ENCODE measurements at places on chromosomes 6 and 20.

GRCh38 chr6:158474961-158475343, 84.9 kb upstream of the TMEM181 start:
- no peak for DNase-seq

- DNase-seq, result no peak
These were observed 586.5 kb downstream of the EPM2A start for GRCh38 chr6:145148776-145149175.

- no peak for DNase-seq
These were observed 3.5 kb upstream of the GSTA4 start for GRCh38 chr6:52998603-52999002.

- no peak for DNase-seq
These were observed 156.1 kb downstream of the ADAT2 start for GRCh38 chr6:143294265-143294860.

DNA sequence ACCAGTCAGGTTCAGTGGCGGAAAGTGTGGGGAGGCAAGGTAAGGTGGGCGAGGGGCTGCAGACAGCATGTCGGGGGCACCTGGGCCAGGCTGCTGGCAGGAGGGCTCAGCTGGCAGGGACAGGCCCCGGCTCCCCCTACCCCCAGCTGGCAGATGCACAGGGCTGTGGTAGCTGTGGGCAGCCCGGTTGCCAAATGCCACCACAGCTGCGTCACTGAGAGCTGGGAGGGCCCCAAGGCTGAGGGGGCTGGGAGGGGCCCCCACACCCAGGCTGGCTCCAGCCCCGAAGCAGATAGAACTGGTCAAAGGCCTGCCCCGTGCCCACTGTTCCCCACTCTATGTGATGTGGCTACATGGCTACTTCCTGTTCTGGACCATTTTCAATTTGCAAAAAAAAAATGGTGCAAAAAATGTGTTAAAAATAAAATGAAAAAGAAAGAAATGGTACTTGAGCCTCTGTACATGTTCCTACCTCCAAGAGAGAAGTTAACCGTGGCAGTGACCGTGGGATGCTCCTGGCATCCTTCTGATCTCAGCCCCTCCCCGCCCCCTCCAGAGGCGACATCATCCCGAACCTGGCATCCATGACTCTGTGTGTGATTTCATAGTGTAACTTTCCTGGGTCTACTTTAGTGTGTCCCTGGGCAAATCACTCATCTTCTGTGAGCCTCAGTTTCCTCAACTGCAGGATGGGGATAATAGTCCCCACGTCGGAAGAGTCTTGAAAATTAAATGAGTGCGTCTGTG, 64.4 kb downstream of the UBE2V1 start:
- peak; percentile 79 for DNase-seq

- DNase-seq, result peak; percentile 57
These were observed 164.2 kb downstream of the GMPR start for GRCh38 chr6:16402581-16402900.

DNA sequence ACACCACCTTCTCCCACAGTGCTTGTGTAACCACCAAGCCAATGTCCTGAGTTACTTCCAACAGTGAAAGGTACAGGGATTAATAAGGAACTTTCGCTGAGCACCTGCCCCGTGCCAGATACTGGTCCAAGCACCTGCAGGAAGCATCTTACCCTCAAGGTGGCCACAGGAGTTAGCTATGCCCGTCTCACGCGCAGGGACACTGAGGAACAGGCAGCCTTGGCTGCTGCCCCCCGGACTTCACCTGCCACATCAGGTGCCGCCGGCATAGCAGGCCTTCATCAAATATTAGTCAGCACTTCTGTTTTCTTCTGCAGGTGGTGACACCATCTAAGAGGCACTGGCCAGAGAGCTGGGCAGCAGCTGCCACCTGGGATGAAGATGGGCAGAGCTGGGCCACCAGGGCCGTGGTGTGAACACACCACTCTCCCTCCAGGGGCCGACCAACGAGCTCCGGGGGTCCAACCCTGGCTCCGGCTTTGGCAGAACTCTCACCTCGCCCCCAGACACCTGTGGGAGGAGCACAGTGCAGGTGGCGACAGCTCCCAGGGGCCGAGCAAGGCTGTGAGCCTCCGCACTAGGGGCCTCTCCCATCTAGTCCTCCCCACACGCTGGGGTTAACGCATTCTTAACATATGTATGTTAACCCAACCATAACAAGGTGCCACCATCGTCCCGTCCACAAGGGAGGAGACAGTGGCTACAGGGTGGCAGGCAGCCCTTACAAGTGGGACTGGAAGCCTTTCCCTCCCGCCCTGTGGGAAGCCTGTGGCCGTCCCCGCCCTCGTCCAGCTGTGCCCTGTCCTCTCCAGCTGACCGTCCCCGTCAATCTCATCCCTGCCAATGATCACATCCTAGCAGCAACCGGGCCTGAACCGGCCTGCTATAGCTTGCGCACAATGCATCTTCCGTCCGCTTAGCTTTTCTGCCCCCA, 2.9 kb upstream of the PPDPF start:
- DNase-seq, result peak; percentile 39

GRCh38 chr20:20362774-20363433, 5.0 kb upstream of the INSM1 start:
- no peak for DNase-seq

- no peak for DNase-seq
These were observed 45.8 kb upstream of the PIM1 start for GRCh38 chr6:37123957-37124729.

GRCh38 chr6:158222066-158222465, 53.9 kb downstream of the GTF2H5 start:
- no peak for DNase-seq

DNA sequence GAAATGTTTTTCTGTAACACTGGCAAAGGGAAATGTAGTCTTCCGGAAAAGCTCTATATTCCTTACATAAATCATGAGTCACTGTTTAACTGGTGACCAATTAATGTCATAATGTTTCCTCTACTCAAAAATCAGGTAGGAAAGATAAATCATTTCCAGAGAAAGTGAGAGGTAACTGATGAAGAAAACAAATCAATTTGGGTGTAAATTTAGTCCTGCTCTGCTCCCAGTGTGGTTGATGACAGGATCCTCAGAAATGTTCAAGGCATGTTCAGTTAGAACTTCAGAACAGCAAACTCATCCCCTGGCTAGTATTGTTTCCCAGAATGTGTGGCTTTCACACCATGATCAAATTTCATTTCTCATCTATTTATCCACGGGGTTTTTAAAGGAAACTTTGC, 38.8 kb upstream of the SPACA1 start:
- no peak for DNase-seq

- no peak for DNase-seq
These were observed 9.8 kb downstream of the HLA-F start for GRCh38 chr6:29733057-29733456.

GRCh38 chr20:5865604-5866003, 84.7 kb downstream of the TRMT6 start:
- no peak for DNase-seq

- DNase-seq, result no peak
These were observed 9.1 kb upstream of the MAP1LC3A start for GRCh38 chr20:34549291-34549928.

DNA sequence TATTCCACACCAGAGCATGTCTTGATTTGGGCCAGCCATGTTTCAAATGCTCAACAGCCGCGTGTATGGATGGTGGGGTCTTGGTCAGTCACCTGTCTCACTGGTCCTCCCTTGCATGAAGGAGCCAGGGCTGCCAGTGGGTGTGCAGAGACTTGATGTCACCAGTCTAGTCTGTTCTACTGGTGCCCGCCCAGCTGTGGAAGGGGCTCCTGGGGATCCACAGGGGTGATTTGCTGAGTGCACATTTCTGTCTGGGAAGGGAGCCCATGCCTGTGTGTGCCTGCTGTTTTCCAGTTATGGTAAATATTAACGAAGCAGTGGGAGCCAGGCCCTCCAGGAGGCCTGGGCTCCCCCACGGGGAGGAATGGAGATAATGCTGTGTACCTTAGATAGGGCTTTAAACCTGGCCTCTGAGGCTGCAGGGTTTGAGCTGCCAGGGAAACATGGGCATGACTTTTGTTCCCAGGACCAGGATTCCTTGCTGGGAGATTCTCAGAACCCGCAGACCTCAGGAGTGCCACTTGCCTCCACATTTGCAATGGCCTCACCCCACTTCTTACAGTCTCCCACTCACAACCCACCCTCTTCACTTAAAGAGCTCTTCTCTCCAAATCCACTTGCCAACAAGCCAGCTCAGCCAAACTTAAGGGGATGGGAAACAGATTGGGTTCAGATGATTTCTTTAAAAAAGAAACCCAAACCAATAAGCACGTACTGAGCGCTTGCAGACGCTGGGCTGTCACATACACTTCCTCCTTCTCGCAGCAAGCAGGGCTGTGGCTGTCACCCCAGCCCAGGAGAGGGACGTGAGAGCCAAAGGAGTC, 54.1 kb downstream of the VEGFA start:
- DNase-seq, result no peak

DNA sequence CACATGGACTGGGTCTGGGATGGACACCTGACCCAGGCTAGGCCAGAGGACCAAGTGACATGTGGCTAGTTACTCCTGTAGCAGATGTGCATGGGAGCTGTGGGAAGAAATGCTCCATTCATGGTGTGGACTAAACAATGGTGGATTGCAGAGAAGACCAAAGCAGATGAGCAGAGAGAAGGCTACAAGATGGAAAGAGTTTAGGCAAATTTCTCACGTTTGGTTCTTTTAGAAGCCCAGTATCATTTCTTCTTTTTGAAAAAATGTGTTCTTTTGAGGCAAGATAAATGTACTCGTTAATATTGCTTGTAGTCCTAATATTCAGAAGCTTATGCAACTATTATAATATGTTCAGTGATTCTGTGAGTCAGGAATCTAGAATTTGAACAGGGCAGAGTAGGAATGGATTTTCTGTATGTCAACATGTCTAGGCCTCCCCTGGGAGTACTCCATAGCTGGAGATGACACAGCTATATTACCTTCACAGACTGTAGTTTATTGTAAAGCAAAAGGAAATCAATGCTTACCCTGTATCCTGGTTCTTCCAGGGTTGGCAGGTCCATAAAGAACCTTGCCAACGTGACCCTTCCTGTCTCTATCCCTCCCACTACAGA, 2.3 kb upstream of the BTN2A1 start:
- DNase-seq, result no peak

GRCh38 chr6:157469378-157469777, 88.4 kb downstream of the ZDHHC14 start:
- DNase-seq, result no peak

DNA sequence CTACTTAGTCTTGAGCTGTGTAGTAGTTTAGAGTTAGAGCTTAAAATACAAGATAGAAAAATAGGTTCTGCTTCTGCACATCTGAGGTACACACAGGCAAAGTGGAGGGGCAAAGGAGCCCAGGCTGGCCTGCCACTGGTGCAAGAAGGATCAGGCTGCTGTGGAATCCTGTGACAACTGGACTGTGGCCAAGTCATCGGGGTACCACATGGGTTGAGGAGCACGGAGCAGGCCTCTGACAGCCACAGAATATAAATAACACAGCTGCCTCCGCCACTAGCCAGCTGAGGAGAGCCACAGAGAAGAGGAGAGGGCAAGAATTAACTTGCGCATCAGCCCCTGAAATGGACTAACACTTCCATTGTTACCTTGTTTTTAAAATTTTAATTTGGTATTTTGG, 206.0 kb upstream of the MARCKS start:
- DNase-seq, result peak; percentile 72

GRCh38 chr6:139752086-139752485, 377.6 kb upstream of the CITED2 start:
- DNase-seq, result no peak

DNA sequence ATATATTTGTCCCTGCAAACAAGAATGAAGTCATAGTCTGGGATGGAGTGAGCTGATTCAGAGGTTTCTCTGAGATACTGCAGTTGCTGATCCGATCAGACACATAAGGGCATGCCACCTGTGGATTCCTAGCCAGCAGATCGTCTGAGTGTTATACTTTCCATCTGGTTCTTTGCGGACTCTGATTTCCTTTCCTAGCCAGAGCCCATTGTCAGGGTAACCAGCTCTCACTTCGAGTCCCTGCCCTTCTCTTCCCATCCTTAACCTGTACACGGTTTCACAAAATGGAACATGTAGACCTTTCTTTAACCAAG, 100.9 kb downstream of the TMEM200A start:
- DNase-seq, result no peak

DNA sequence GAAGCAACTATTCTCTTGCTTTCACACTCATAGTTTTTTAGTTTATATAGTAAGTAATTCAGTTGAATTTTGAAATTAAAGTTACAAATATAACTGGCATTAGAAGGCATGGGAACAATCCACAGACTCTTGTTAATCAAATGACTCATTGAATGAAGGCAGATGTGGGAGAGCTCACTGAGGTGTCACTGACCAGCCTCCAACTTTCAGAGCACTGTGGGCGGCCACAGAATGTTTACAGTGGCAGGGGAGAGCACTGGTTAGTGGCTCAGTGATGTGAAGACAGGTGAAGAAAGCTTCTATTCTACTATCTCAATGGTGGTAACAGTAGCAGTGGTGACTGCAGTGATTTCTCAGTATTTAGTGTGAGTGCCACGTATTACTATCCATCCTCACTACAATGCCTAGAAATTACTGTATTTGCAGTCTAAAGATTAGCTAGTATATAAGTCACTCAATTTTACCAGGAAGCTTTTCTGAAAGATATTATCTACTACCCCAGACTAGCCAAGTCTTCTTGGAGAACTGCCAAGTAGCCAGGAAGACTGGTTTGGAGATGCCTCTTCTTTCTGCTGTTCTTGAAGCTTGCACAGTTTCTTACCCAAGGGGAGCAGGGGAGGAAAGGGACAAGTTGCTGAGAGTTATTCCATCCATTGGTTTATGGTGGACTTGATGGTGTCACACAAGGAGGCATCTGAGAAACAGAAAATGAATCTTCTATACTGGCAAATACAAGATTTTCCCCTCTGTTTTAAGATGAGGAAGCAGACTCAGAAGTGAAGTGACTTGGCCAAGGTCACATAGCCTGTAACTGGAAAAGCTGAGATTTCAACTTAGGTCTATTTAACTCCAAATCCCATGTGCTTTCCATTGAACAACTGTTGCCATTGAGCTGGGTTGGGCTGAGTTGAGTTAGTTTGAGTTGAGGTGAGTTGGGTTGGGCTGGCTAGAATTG, 231.2 kb downstream of the ANKRD60 start:
- no peak for DNase-seq

GRCh38 chr6:29826271-29826670, 1.4 kb upstream of the HLA-G start:
- no peak for DNase-seq

DNA sequence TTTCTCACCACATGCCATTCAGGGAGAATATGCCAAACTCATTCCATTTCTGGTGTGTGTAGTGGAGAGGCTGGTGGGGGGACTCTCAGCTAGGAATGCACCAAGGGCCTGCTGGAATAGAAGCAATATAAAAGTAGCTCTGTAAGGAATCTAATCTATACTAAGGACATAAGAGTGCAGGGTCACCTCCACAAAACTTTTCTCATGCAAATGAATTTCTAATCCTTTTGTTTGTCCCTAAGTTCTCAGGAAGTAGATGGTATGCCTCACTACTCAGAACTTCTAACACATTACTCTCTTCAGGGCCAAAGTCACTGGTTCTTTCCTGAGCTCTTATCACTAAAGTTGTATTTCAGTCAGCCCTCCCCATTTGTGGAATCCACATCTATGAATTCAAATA, 427.2 kb downstream of the C6orf118 start:
- DNase-seq, result no peak
